ENCODE measurements at places on chromosomes 6 and 20.
A peak's percentile ranks its signal among the peaks of the same experiment; 100 is the strongest.

- no peak for DNase-seq
Measured at GRCh38 chr6:34743625-34744293, 13.5 kb upstream of the SNRPC start.

- no peak for DNase-seq
Measured at GRCh38 chr6:154471609-154472362, 38.7 kb downstream of the CNKSR3 start.

DNA sequence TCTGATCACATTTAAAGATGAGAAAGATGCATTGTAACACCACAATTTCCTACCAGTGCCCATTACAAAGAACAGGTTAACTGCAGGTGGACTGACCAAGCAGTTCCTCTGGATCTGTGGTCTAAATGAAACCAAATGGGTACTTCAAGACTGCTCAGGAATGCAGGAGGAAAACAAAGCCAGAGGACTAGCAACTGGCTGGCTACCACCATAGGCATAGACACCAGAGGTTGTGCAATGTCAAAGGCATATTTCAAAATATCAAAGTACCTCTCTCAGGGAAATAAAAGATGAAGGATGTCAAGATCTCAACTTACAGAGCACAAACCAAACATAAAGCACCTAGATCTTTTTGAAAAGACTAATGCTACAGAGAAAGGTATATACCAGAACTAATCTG lies 65.5 kb downstream of the GMDS start:
- peak; percentile 51 for DNase-seq

- DNase-seq, result no peak
Measured at GRCh38 chr6:404685-405423, 13.3 kb downstream of the IRF4 start.

GRCh38 chr6:160742090-160742489 lies 40.0 kb downstream of the PLG start:
- DNase-seq, result no peak

GRCh38 chr6:37354526-37355384 lies 972 bp downstream of the RNF8 start:
- peak; percentile 84 for DNase-seq

DNA sequence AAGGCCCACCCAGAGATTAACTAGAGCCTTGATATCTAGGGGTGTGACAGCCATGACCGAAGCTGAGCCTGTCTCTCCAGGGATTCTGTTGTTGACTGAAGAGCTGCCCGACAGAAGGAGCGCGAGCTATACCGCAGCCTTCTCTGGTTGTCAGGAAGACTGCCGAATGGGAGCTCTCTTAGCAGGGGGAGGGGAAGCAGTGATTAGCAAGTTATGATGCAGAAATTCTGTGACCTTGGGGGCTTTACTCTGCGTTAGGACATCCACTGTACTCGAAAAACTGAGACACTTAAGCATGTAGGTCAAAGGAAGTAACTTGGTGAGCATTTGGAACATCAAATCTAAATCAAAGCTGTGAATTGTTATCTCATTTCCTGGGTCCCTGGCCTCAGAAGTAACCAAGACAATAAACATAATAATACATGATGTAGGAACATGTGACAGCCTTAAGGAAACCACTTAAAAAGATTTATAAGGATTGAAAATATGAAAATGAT lies 84.7 kb downstream of the MAP3K4 start:
- DNase-seq, result no peak

- no peak for DNase-seq
Measured at GRCh38 chr20:61053487-61053886, 198.6 kb upstream of the CDH4 start.

GRCh38 chr20:24490598-24490997 lies 21.2 kb downstream of the SYNDIG1 start:
- DNase-seq, result no peak

DNA sequence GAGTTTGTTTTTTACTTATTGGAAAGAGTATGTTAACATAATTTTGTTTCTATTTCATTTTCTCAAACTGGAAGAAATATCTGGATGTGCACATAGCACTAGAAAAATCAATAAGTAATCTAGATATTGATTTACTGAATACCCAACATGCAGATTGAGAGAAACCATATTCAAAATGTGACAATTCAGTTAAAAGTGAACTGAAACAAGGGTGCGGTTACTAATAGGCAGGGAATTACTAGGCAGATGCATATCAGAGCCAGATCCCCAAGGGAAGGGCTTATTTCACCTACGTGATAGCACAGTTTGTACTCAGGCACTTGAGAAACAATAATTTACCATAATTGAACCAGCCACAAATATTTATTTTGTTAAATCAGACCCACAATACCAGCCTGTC lies 493.1 kb upstream of the FLRT3 start:
- no peak for DNase-seq

DNA sequence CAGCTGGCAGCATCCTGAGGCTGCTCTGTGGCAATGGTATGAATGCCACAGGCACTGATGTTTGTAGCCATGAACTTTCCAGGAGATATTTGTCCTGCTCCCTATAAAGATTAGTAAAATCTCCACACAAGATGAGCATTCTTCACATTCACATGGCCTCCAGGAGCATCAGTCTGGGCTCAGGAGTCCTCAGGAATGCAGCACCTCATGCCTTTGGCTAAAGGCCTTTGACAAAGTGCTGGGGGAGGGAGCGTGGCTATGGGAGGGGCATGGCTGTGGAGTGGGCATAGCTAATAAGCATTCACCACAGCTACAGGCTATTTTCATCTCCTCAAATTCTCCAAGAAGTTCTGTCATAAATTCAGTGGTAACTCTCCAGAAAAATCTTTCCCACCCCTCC lies 90.5 kb upstream of the LY86 start:
- no peak for DNase-seq

DNA sequence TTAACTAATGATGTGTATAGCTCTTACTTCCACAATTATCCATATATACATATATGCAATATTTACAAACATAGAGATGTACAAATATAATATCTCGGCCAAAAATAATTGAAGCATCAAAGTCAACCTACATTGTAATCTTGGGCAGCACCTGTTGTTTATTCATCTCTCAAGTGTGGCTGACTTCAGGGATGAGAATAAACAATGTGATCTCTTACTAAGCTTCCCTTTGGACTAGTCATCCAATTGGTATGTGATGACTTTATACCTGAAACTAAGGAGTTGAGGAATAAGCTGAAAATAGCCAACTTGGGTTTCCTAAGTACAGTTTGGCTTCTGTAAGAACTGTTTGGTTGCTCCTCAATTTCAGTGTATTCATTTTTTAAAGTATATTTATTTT lies 256.6 kb downstream of the KHDC1L start:
- DNase-seq, result no peak

- DNase-seq, result no peak
Measured at GRCh38 chr6:110246378-110246777, 66.2 kb downstream of the CDC40 start.

DNA sequence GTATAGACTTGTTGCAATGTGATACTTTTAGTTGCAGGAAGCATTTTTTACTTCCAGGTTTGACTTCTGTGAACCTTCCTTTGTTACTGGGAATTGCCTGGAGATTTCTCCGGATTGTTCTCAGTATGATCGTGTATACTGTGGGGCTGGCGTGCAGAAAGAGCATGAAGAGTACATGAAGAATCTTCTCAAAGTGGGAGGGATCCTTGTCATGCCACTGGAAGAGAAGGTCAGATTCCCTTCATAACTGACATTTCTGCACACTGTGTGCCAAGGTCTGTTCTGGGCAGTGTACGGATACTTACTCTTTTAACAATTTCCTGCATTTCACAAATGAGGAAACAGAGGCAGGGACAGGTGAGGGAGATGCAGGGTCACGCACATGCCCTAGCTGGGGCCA lies 9.7 kb downstream of the PCMTD2 start:
- no peak for DNase-seq

GRCh38 chr20:34907616-34908469 lies 31.4 kb downstream of the ACSS2 start:
- DNase-seq, result peak; percentile 81

- no peak for DNase-seq
Measured at GRCh38 chr6:148736774-148737412, 9.9 kb upstream of the UST start.

DNA sequence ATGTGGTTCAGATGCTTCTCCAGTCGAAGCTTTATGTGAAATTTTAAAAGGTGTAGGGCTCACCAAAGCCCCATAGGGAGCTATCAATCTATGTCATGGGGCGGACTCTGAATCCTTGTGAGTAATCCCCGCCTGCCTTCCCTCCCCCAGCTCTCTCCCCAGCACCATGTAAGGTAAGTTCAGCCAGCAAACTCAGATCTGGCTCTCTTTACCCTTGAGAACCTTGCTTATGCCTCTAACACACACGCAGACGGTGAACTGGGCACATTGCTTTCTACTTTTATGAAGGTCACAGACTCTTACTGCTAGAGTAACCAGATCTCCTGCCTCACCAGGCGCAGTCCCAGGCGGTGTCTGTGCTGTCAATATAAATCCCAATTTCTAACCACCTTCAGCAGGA lies 82.6 kb upstream of the CNKSR3 start:
- DNase-seq, result no peak

DNA sequence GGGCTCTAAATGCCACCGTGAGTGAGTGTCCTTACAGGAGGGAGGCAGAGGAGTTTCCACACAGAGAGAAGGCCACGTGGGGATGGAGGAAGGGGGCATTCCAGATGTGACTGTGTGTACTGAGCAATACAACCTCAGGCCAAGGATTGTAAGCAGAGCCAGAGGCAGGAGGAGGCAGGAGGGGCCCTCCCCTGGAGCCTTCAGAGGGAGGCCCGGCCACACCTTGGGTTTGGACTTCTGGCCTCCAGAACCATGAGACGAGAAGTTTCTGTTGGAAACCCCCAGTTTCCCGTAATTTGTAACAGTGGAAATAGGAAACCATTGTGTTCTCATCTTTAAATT lies 9.3 kb upstream of the KIF25 start:
- DNase-seq, result peak; percentile 55
